ENCODE measurements at places on chromosomes 7 and 10.
A peak's percentile ranks its signal among the peaks of the same experiment; 100 is the strongest.

- no peak for DNase-seq
Observed at GRCh38 chr7:621572-622285, 102.1 kb upstream of the PDGFA start.

GRCh38 chr10:111598433-111599059 is 521.7 kb downstream of the ADRA2A start:
- peak; percentile 5 for DNase-seq

- DNase-seq = peak; percentile 24
Observed at GRCh38 chr10:95834406-95834805, 73.4 kb upstream of the CC2D2B start.

DNA sequence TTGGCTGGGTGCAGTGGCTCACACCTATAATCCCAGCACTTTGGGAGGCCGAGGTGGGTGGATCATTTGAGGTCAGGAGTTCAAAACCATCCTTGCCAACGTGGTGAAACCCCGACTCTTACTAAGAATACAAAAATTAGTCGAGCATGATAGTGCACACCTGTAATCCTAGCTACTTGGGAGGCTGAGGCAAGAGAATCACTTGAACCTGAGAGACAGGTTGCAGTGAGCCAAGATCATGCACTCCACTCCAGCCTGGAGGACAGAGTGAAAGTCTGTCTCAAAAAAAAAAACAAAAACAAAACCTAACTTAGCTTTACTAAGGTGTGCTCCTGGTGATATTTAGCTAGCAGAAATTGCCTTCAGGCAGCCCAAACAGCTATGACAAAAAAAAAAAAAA is 24.3 kb upstream of the VDAC2 start:
- no peak for DNase-seq

DNA sequence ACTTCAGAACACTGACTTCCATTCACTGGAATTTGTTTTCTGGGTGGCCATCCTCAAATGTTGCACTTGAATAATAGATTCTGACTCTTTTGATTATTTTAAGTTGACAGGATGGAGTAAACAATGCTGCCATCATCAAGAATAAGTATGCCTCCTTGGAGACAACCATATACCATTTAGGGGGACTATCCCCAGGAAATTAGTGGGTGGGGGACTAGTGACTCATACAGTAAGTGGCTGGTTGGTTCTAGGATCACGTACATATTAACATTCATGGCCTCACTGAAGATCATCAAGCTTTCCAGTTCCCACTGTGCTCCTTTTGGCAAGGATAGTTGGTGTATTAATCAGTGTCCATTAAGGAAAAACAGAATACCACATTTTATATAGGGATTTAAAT is 615.2 kb downstream of the CCSER2 start:
- DNase-seq = no peak

GRCh38 chr7:65925040-65925439 is 52.2 kb downstream of the VKORC1L1 start:
- DNase-seq = no peak

DNA sequence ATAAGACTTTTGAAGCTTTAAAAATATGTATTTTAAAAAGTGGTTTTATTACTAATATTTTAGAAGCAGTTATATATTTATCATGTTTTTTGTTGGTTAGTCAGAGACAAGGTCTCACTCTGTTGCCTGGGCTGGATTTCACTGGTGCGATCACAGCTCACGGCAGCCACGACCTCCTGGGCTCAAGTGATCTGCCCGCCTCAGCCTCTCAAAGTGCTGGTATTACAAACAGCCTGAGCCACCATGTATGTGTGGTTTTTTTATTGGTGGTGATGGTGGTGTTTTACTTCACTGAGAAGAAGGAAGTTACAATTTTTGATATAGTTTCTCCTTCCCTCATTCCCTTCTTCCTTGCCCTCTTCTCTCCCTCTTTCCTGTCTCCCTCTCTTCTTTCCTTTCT is 13.4 kb downstream of the NHLRC2 start:
- DNase-seq = no peak

GRCh38 chr7:139619367-139619657 is 95.8 kb downstream of the CLEC2L start:
- no peak for DNase-seq

GRCh38 chr7:98211676-98212531 is 665 bp downstream of the BHLHA15 start:
- no peak for DNase-seq

DNA sequence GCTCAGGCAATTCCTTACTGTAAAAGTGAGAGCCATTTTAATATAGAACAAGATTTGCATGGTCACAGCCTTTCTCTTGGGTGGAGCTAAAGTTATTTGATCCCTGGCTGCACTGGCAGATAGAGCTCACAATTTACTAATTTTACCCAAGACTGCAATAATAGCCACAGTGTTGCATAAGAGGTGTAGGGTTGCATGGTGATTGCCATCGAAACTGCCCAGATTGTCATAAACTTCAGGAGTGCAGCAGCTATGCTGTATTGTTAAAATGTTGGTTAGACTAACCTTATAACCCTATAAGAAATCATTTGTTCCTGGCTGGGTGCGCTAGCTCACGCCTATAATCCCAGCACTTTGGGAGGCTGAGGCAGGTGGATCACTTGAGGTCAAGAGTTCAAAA is 50.0 kb downstream of the VCL start:
- DNase-seq = no peak

- DNase-seq = no peak
Observed at GRCh38 chr10:98249134-98249533, 18.9 kb downstream of the LOXL4 start.

GRCh38 chr7:127437241-127437640 is 44.7 kb upstream of the ZNF800 start:
- no peak for DNase-seq

GRCh38 chr7:27208998-27209397 is 9.1 kb upstream of the HOXA13 start:
- no peak for DNase-seq

DNA sequence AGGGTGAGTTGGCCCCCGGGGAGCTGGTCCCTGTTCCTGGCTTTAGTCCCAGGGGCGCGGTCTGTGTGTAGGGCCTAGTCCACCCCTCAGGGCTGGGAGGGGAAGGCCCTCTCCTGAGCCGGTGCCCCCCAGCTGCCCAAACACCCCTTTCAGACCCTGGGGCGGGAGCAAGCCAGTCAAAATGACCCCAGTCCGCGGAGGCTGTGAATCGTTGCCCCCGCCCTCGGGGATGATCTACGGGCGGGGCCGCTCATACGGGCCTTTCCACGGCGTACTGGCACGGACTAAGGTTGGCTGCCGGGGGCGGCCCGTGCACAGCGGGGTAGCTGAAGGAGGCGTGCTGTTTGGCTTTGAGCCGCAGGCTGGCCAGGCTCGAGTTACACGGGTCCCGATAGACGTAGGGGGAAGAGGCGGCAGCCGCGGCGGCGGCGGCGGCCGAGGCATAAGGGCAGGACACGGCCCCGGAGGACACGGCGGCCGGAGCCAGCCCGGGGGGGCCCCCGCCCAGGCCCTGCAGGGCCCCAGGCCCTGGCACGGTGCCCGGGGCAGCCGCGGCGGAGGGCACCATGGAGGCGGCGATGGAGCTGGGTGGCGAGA is 4.3 kb downstream of the ELOVL3 start:
- peak; percentile 18 for DNase-seq

DNA sequence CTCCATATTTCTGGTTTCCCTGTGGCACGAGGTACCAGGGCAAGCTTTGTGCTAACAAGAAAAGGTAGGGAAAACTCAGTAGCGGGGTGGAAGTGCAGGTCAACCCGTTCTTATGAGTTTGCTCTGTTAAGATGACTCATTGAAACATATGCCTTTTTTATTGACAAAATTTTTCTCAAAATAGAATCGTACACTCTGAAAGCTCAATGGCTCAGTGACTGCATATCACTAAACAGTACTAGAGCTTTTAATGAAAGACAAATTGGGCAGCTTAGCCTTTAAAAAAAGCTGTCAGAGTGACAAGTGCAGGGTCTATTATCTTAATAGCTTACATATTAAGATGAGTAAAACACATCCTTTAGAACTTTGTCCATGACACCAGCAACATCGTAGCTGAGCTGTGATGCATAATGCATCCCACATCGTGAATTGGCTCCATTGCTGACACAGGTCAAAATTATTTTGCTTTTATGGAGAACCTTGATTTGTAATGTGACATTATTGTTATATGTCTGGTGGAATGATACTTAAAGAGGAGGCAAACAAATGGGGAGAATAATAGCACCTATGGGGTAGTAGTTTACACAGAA is 264.4 kb downstream of the ETV1 start:
- no peak for DNase-seq

DNA sequence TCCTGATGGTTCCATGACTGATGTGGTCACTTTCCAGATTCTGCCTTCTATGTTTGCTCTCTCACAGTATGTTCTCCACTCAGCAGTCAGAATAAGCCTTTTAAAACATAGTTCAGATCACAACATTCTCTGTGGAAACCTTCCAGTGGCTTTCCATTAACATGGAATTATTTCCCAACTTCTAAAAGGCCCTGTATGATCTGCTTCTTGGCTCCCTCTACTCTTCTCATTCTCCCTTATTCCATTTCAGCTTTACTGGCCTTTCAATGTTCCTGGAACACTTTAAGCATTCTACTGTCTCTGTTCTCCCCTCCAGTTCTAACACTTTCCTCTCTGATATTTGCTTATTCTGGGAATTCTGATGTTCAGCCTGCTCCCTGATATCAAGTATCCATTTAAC is 325.6 kb downstream of the THSD7A start:
- no peak for DNase-seq

- DNase-seq = no peak
Observed at GRCh38 chr7:132881317-132881716, 200.6 kb downstream of the CHCHD3 start.

DNA sequence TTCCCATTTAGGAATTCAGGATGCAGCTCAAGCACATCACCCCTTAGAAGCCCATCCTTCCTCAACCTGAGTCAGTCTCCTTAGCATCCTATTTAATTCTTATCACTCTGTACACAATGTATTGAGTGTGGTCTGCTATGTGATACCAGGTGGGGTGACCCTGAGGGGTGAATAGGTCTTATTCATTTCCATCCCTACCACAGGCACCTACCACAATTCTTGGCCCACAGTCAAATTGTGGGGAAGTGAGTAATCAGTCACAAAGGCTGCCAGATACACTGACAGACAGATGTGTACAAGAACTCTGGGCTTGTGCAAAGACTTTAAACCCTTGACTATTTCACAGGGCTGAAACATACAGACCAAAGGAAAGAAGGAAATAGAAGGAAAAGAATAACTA is 560.5 kb downstream of the PARD3 start:
- no peak for DNase-seq

GRCh38 chr7:15688279-15688626 is 1.8 kb upstream of the MEOX2 start:
- DNase-seq = no peak

DNA sequence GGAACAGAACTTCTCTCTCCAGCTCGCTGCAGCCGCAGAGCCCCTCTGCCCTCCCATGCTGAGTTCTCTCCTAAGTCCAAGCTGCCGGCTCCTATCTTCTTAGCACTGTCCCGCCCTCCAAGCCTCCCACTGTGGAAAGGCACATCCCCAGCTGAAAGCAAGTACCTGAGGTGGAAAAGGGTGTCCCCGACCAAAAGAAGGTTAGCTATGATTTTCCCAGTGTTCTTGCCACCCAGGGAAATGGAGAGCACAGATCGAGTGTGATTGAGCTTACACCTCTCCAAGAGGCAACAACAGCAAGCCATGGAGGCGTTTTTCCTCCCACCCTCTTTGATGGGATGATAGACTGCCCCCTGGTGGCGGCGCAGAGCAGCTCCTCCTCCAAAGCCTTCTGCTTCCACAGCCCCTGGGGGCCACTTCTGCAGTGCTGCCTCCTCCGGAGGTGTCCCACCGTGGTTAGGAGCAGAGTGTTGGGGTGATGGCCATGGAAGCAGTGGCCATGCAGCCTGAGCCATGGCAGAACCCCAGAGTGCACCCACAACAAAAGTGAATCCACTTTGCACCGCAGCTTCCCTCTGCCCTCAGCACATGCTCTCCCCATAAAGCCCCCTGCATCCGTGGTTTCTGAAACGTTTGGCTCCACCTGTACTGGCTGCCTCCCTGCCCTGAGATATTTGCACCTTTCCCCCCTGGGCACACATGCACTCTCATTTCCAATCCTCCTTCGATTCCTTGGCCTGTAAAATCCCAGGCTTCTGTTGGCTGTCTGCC is 143.1 kb upstream of the STK17A start:
- peak; percentile 31 for DNase-seq

DNA sequence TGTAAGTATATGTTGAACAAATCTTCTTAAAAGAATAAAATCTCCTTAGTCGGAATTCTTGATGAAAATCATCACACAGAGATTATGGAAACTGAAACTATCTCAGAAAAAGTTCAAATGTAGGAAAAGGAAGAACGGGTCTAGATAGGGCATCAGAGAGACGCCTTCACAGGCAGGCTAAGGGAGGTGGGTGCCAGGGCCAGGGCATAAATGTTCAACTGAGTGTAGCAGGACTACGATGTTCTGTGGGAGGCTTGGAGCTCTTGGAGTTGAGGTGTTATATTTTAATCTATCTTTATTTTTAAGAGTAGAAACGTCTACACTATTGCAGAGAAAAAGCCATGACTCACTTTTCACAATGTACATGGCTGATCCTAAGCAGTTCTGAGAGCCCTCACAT is 101.2 kb downstream of the RSU1 start:
- no peak for DNase-seq

GRCh38 chr10:12981570-12981969 is 19.9 kb downstream of the CCDC3 start:
- DNase-seq = no peak

DNA sequence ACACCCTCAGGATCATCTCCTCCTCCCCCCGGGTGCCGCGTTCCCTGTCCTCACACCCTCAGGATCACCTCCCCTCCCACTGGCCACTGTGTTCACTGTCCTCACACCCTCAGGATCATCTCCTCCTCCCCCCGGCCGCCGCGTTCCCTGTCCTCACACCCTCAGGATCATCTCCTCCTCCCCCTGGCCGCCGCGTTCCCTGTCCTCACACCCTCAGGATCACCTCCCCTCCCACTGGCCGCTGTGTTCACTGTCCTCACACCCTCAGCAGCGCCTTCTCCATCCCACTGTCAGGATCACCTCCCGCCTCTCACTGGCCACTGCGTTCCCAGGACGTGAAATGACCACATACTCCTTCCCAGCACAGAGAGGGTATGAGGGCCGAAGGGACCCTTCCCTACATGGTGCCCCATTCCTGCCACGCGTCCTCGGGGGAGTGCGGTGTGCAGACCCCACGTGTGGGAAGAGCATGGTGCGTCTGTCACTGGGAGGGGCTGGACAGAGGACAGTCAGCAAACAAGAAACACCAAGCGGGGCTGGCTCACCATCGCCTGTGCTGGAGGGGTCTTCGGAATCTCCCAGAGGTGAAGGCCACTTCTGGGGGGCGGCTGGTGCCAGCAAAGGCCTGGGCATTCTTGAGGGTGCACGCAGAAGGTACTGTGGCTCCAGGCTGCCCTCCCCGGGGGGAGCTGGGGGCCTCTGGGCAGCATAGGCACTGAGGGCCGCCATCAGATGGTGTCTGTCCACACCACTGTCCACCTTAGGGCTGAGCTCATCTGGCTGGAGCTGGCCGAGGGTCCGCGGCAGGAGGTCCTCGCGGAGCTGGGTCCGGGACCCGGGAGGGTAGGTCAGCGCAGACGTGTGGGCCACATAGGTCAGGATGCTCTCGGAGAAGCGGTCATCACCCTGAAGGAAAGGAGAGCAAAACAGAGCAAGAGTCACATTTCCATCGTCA is 421.0 kb downstream of the PTPRN2 start:
- no peak for DNase-seq

All from immature natural killer cell (primary cell).